ENCODE measurements at places on chromosomes 6 and 20. TPM values are rescaled to one million over a fixed set of nuclear protein-coding genes. Genes with fewer than 3 reads are reported as not detected.

DNA sequence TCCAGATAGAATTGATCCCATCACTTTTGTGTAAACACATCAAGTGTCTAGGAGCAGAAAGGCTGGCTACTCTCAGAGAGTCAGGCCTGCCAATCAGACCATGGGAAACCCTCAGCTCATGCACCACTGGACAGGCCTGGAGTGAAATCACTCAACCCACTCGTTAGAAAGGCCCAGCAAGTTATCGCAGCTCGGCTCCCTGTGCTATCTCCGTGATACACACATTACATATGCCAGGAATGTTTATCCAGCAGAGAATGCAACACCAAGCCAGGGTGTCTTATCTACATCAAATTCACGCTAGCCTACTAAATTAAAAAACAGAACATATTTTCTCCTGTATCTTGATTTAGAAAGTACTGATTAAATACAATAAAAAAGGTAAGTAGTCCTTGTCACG, 232.4 kb upstream of the FOXQ1 start:
- DNase-seq, result no peak

- no peak for DNase-seq
Measured at GRCh38 chr6:73032586-73032985, 192.7 kb downstream of the KHDC1L start.

DNA sequence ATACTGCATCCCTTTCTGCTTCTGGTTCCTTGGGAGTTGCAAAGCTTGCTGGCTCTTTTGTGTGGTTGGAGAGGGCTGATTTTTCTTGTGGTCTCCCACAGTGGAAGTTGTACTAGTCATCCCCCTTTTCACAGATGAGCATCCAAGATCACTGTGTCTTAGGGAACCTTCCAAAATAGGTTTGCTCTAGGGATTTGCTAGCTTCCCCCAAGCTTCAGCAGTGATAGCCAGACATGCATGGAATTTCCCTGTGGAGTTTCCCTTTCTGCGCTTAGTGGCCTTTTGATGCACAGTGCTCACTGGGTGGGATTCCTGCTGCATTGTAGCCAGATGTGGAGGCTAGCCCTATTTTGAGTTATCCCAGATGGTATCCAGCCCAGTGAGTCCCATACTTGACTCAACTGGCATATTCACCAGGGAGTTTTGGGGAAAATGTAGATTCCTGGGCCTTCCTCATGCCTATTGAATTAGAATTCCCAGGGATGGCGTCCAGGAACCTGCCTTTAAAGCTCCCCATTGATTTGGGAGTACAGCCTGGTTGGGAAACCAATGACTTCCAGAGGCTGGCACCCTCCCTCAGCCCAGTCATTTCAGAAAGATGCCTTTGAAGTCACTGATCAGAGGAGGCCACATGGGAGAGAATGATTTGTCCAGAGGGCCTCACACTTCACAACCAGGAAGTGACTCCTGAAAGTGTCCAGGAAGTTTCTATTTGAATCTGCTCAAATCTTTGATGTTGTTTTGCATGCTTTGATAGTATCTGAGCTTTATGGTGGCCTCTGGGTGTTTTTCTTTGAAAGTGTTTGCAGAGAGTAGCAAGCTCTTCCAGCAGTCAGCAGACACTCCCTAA, 25.9 kb downstream of the PPARD start:
- DNase-seq, result peak; percentile 41

DNA sequence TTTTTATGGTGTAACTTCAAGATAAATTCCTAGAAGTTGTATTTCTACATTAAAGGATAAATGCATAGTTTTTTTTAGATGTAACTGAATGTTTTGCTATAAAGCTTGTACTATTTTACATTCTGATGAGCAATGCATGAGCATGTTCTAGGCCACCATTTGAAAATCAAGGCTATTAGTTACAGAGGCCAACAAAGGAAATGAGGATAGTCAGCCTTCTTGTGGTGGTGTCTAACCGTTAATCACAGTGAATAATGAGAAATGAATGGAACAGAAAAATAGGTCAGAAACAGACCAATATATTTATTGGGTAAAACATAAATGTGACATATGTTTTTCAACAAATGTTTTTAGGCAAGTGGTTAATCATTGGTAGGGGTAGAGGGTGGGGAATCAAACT, 37.6 kb upstream of the L3MBTL3 start:
- no peak for DNase-seq

- peak; percentile 90 for DNase-seq
Measured at GRCh38 chr6:118800394-118801071, 93.4 kb upstream of the ASF1A start.

DNA sequence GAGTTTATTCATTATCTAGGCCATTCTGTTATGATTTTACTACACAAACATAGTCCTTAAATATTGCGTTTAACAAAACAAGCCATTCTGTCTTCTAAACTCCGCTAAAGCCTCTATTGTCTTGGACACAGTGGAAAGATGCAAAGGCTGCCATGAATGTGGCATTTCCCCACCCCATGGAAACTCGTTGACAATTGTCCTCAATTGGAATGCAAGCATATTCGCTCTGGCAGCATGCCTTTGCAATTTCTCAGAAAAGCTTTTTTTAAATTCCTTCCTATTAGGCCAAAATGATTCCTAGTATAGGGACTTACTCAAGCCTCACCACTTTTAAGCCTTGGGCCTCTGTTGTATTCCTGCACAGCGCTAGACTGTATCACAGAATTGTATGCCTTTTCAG, 22.8 kb downstream of the OR2A4 start:
- no peak for DNase-seq

GRCh38 chr20:22511943-22512910, 72.1 kb downstream of the FOXA2 start:
- DNase-seq, result peak; percentile 75

GRCh38 chr6:36276581-36277536, 7.0 kb downstream of the PNPLA1 start:
- DNase-seq, result no peak

The ISM1 gene
- total RNA-seq, result 0.09 TPM

The SLC17A2 gene
- not detected for total RNA-seq

- DNase-seq, result peak; percentile 60
Measured at GRCh38 chr6:149454346-149454848, 30.4 kb downstream of the ZC3H12D start.

DNA sequence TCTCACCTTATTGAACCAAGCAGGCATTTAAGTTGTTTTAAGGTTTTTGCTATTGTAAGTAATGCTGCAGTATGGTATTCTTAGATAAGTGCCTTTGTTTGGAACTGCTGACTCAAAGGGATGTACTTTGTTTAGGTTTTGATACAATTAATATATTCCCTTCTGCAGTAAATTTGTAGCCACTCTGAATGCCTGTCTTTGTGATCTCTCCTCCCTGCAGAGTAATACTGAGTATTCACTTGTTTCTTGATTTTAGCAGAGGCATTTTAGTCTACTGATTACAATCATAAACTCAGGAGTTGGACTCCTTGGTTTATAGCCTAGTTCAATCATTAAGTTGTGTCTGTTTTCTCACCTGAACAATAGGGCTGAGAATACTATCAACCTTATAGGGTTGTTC, 13.4 kb downstream of the CDS2 start:
- DNase-seq, result no peak

DNA sequence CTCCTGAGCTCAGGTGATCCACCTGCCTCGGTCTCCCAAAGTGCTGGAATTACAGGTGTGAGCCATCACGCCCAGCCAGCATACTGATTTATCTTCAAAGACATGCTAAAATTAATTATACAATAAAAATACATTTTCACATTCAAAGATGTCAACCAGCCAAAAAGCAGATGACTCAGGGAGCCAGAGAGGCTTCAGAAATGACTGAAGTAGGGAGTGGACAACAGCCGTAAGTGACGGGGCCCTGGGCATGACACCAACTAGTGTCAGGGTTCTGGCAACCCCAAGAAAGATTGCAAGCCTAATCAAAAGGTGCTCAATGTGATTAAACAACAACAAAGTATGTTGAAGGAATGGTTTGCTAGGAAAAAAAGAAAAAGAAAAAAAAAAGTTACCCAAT, 28.4 kb downstream of the GPLD1 start:
- no peak for DNase-seq

GRCh38 chr6:98579079-98579478, 255.3 kb upstream of the POU3F2 start:
- no peak for DNase-seq

- DNase-seq, result no peak
Measured at GRCh38 chr6:160042014-160042773, 73.3 kb downstream of the IGF2R start.

GRCh38 chr20:62951896-62952372, 575 bp upstream of the SLC17A9 start:
- DNase-seq, result no peak

- peak; percentile 77 for DNase-seq
Measured at GRCh38 chr6:28489366-28490204, 26.0 kb downstream of the GPX6 start.

GRCh38 chr6:5994999-5995657, 11.6 kb downstream of the NRN1 start:
- no peak for DNase-seq

The ZNF311 gene
- total RNA-seq, result 0.17 TPM

DNA sequence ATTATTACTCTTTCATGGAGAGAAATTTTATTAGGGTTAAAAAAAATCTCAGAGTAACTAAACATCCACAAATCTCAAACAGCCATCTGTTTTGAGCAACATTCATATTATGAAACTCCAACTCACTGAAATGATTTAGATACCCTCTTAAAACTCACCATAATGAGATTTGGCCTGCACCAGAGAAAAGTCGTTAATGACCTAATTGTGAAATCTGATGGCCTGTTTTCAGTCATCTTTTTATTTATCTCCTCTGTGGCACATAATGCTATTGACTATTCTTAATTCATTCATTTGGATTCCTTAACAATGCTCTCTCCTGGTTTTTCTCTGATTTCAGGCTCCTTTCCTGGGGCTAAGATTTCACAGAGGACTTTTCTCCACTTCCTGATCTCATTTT, 192.7 kb downstream of the RNF144B start:
- DNase-seq, result no peak

DNA sequence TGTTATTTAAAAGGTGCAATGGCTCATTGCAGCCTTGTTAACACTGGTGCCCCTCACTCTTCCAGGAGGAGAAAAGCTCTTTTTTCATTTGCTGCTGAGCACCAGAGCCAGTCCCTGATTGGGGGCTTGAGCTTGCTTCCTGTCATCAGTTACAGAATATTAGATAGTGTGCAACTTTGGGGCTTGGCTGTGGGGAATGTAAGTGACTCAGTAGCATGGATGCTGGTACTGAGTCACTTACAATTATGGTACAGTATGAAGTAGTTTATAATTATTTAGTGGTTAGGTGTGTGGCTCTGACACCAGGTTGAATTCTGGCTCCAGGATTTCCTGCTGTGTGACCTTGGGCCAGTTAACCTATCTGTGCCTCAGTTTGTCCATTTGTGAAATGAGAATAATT, 37.6 kb downstream of the ANKS1A start:
- DNase-seq, result no peak

DNA sequence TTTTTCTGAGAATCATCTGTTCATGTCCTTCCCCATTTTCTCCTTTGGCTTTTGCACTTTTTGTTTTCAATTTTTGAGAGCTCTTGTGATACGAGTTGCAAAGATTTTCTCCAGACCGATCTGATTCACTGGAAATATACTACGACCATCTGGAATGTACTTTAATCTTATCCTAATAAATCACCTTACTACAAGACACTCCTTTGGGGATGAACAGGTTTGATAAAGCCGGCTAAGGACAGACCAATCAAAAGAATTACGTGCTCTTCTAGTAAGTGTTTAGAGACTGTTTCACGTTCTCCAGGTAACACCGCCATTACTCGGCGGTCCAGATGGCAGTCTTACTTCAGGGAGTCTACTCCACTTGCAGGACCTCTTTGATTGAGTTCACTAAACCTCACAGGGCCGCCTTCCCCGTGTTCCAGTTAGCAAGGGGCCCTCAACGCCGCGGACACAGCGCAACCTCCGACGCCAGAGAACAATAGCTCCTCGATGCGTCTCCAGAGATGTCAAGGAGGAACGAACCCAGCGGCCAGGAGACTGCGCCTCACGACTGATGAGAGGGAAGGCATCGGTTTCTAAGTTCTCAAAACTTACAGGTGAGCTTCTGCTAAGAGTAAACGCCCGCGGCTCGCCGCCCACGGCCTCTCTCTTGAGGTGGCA, 920 bp upstream of the WTAP start:
- peak; percentile 15 for DNase-seq

The SMPDL3A gene
- 6.3 TPM for total RNA-seq

The FBXO5 gene
- total RNA-seq, result 24.5 TPM

The TMEM217 gene
- 12.4 TPM for total RNA-seq

- DNase-seq, result no peak
Measured at GRCh38 chr20:57650266-57650665, 30.0 kb upstream of the ZBP1 start.

- DNase-seq, result no peak
Measured at GRCh38 chr20:6786548-6786947, 19.1 kb downstream of the BMP2 start.

The KCNQ2 gene
- not detected for total RNA-seq

DNA sequence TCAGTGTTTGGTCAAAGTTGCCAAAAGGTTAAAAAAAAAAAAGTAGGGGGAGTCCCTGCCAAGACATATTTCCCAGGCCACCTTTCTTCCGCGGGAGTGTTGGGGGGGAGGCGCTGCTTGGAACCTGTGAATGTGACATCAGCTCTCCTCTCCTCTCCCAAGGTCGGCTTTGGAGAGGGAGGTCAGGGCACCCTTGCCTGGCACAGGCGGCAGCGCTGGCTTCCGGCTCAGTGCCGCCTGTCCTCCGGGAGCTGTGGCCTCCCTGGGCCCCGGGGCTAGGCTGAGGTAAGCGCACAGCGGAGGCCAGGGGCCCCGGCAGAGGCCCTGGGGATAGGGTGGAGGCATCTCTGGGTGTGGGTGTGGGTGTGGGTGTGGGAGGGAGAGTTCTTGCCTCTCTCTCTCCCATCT, 1.9 kb upstream of the EDN1 start:
- DNase-seq, result no peak

- no peak for DNase-seq
Measured at GRCh38 chr20:60054716-60055634, 96.8 kb downstream of the CDH26 start.

DNA sequence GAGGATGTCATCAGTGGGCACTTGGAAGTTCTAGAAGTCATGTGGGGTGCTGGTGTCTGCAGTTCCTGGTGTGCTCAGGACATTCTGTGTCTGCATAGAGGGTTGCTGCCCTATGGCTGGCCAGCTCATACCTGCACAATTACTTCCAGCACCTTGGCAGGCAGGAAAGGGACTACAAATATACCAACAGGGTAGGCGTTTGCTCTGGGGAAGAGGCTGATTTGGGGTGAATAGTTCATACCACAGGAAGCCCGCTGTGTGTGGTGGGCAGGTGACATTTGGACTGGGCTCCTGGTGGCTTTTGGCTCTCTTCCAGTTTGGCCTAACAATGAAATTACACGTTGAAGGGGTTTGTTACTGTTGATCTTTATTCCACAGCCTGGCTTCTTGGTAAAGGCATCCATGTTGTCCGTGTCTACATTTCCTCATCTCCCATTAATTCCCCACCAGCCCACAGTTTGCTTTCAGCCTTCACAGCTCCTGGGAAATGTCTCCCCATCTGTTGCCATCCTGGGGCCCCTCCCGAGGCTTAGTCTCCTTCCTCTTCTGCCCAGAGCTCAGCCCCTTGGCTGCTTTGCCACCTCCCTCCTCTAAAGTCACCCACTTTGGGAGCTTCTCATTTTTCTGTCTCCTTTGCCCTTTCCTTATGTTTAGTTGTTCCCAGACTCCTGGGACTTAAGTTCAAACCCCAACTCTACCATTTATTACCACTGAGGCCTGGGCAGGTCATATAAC, 88.1 kb downstream of the RSPH3 start:
- no peak for DNase-seq

Measured in dermis blood vessel endothelial cell (primary cell).